Neural crest cell (in vitro differentiated cells): ENCODE measurements at places on chromosomes 7 and 10. TPM values are rescaled to one million over a fixed set of nuclear protein-coding genes. Genes with fewer than 3 reads are reported as not detected.

FAM204A gene
- total RNA-seq = 74.7 and 78.3 TPM in 2 replicates

SPDYE1 gene
- not detected in 2 replicates for total RNA-seq

BLVRA gene
- 31.3 and 31.6 TPM in 2 replicates for total RNA-seq

ABHD11 gene
- 23.3 and 26.4 TPM in 2 replicates for total RNA-seq

HBP1 gene
- total RNA-seq = 15.7 and 15.8 TPM in 2 replicates

MBLAC1 gene
- 2.1 and 2.4 TPM in 2 replicates for total RNA-seq

GTF2IRD1 gene
- 48.0 and 50.1 TPM in 2 replicates for total RNA-seq

SNX13 gene
- 35.4 and 35.6 TPM in 2 replicates for total RNA-seq

MSMB gene
- not detected in 2 replicates for total RNA-seq

NRAP gene
- total RNA-seq = not detected in 2 replicates

PNLIP gene
- not detected in 2 replicates for total RNA-seq

GRID1 gene
- total RNA-seq = 1.1 and 1.2 TPM in 2 replicates

PIK3AP1 gene
- 0.73 and 1.3 TPM in 2 replicates for total RNA-seq

ZNF503 gene
- total RNA-seq = 14.6 and 15.9 TPM in 2 replicates

DRGX gene
- total RNA-seq = 0.18 and 0.19 TPM in 2 replicates

SYT15B gene
- 0.12 and 0.16 TPM in 2 replicates for total RNA-seq

AOAH gene
- total RNA-seq = not detected in 2 replicates

CLDN3 gene
- total RNA-seq = 0.19 TPM in 1 of 2 replicates, not detected in the other

ZPBP gene
- not detected in 2 replicates for total RNA-seq

HOXA11 gene
- not detected in 2 replicates for total RNA-seq

NPFFR1 gene
- not detected in 2 replicates for total RNA-seq

ESYT2 gene
- total RNA-seq = 21.1 and 23.3 TPM in 2 replicates

HOXA9 gene
- 9.0 and 10.0 TPM in 2 replicates for total RNA-seq

NRG3 gene
- total RNA-seq = 3.1 and 3.4 TPM in 2 replicates

TBX20 gene
- 4.6 and 5.5 TPM in 2 replicates for total RNA-seq

LRRC17 gene
- total RNA-seq = 34.9 and 35.8 TPM in 2 replicates

NME8 gene
- not detected in 2 replicates for total RNA-seq

OSBPL3 gene
- total RNA-seq = 10.5 and 11.8 TPM in 2 replicates

GPR26 gene
- total RNA-seq = not detected in 2 replicates

CLIP2 gene
- 24.0 and 26.5 TPM in 2 replicates for total RNA-seq

CADPS2 gene
- 3.1 and 3.7 TPM in 2 replicates for total RNA-seq

FAM171A1 gene
- total RNA-seq = 64.2 and 70.4 TPM in 2 replicates

WIPF3 gene
- 4.0 and 5.1 TPM in 2 replicates for total RNA-seq

HTR5A gene
- total RNA-seq = not detected in 2 replicates

PAX4 gene
- total RNA-seq = not detected in 2 replicates

IFIT3 gene
- 1.3 and 1.8 TPM in 2 replicates for total RNA-seq

CDHR3 gene
- 5.4 and 6.1 TPM in 2 replicates for total RNA-seq

COL26A1 gene
- 38.3 and 39.2 TPM in 2 replicates for total RNA-seq

FAM25C gene
- not detected in 2 replicates for total RNA-seq

HYAL4 gene
- total RNA-seq = not detected in 2 replicates
